ENCODE measurements at places on chromosomes 12 and 14. TPM values are rescaled to one million over a fixed set of nuclear protein-coding genes. Genes with fewer than 3 reads are reported as not detected.

GRCh38 chr14:100004392-100004791, 60.8 kb upstream of the EVL start:
- DNase-seq: no peak

GRCh38 chr12:50041962-50042361, 15.4 kb upstream of the ASIC1 start:
- no peak for DNase-seq

DNA sequence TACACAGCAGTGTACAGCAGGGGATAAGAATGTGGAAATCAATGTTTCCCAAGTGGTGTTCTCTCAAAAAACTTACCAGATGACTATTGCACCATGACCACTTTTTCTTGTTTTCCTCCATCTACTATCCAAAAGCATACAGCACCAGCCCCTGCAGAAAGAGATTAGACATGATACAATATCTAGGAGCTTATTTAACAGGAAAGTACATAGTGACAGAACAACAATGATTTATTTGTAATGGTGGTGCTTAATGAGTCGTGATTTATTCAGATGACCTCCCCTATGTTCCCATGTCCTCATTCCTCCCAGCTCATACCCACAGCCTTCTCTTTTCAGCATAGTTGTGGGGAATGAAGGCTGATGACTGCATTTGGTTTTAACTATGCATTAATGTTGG, 413.6 kb downstream of the BTG1 start:
- no peak for DNase-seq

GRCh38 chr12:52867642-52868041, 18.8 kb upstream of the KRT78 start:
- peak; percentile 84 for DNase-seq

DNA sequence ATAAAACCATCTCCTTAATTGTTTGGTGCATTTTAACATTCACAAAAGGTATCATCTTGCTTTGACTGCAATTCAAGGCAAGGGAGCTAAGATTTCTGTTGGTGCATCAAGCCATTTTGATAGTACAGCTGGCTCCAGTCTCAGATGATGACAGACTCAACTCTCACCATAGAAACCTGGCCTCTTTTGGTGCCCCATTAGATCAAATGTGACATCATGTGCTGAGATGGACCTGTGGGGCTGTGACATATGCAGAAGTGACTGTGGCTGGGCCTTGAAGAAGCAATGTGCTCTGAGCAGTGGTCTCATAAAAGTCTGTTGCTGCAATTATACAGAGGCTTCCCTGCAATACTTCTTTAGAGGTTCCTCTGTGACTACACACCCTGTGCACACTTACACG, 88.4 kb downstream of the SLC2A13 start:
- no peak for DNase-seq

- no peak for DNase-seq
Measured at GRCh38 chr14:63478010-63478409, 65.2 kb downstream of the PPP2R5E start.

- no peak for DNase-seq
Measured at GRCh38 chr12:2495417-2496112, 299.2 kb upstream of the FKBP4 start.

GRCh38 chr12:105750096-105750495, 388.7 kb downstream of the NUAK1 start:
- no peak for DNase-seq

DNA sequence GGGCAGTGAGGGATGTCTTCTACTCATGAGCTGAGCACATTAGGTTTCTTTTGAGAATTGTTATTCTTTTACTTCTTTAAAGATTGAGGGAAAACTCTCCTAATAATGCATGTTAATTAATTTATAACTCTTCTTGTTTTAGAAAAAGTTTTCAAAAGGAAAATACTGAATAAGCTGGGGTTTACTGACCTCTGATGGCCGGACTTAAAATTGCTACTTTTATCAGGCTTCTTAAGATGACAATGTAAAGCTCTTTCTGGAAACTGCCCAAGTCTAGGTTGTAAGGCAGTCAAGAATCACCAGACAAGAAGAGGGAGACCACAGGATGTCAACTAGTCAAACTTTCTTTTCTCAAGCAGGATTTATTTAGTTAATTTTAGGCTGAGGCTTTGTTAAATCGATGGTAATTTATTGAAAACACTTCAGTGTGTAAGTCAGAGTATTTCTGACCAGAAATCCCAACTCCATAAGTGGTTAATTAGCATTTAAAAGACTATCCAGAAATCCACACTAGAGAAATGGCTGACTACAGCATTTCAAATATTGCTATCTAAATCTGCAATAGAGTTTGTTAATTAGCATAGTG, 82.1 kb downstream of the AVPR1A start:
- no peak for DNase-seq

The SSPN gene
- 49.8 TPM for total RNA-seq

The ASCL1 gene
- not detected for total RNA-seq

The IL26 gene
- total RNA-seq: not detected

The ACVRL1 gene
- 49.6 TPM for total RNA-seq

The SLC6A15 gene
- total RNA-seq: not detected

The ANO2 gene
- total RNA-seq: 19.5 TPM

The AQP2 gene
- total RNA-seq: not detected

The RTN1 gene
- total RNA-seq: 1.6 TPM
